Activated T-cell treated with anti-CD3 and anti-CD28 coated beads, Interleukin-2, amount 50 U/mL, for 1 hour (primary cell): ENCODE measurements at places on chromosomes 16 and 17.

DNA sequence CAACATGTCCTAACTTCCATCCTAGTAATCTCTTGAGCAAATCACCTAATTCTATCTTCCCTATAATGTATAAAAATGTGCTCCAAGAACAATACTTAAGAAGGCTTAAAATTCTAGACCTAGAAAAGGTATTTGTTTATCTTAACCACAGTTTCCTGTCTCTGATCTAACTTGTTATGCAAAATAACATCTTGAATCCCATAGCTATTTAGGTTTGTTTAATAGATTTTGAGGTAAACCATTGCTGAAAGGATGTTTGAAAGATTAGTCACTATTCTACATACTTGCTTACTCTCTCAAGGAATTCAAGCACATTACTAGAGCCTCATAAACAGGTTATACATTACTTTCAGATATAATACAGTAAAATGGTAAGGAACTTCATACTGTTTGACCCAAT is 13.0 kb downstream of the CA10 start:
- DNase-seq: no peak

- peak; percentile 39 for DNase-seq
These were observed 229.6 kb downstream of the MRTFB start for GRCh38 chr16:14300705-14301168.

- no peak for DNase-seq
These were observed 545.5 kb downstream of the TMEM114 start for GRCh38 chr16:8044796-8045195.

- DNase-seq: no peak
These were observed 4.9 kb downstream of the FMNL1 start for GRCh38 chr17:45226576-45226975.

GRCh38 chr17:66306446-66306845 is 4.0 kb downstream of the PRKCA start:
- DNase-seq: no peak

DNA sequence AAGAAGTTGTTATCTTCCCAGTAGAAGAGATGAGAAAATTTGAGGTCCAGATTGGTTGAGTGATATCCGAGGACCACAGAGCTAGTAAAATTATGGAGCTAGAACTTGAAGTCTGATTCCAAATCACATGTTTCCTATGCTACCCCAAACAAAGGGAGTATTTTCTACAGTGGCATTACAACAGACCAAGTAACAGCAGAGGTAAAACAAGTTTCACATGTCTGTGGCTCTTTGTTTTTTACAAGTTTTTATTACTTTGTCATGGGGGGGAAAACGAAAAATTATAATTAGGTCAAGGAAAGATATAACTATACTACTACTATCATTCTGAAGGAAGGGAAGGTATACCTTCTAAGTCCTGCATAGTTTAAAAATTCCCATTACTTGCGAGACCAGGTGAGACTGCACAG is 49.4 kb downstream of the KANSL1 start:
- DNase-seq: no peak

- no peak for DNase-seq
These were observed 63.0 kb downstream of the NLK start for GRCh38 chr17:28105501-28105900.

DNA sequence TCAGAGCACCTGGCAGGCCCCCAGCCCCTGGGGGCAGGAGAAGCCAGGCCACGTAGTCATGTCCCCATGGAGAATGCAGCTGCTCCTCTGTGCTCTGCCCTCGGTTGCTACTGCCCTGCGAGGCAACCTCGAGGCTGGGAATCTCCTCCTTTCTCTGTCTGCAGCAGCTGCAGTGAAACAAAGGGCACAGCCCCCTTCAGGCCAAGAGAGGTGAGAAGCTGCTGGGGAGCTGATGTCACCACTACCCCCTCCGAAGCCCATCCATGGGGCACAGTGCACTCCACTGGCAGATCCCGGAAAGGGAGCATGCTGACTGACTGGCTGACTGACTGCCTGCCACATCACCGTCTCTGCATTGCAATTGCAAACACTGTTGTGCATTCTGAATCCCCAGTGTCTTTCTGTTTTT is 103.7 kb downstream of the GRIN2A start:
- no peak for DNase-seq

- DNase-seq: no peak
These were observed 240.3 kb upstream of the IRX3 start for GRCh38 chr16:54526916-54527315.

DNA sequence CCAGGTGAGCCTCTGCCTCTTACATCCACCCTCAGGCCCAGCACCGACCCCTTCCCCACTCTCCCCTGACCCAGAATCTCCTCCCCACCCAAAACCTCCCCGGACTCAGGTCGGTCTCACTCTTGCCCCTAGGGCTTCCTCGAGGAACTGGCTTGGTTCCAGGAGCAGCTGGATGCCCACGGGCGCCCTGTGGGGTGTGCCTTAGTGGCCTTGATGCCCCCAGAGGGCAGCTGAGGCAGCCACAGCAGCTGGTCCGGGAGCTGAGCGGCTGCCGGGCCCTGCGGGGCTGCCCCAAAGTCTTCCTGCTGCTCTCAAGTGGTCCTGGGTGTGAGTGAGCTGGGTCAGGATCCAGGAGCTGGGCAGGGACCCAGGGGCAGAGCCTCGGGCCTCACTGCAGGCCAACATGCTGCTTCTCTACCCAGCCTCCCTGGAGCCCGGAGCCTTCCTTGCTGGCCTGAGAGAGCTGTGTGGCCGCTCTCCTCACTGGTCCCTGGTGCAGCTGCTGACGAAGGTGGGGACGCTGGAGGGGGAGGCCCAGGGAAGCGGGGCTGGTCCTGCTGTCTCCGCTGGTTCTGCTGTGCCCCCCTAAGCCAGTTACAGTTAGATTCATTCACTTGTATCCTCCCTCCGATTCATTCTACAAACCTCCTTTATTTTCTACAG is 9.6 kb downstream of the ZNF213 start:
- DNase-seq: no peak

DNA sequence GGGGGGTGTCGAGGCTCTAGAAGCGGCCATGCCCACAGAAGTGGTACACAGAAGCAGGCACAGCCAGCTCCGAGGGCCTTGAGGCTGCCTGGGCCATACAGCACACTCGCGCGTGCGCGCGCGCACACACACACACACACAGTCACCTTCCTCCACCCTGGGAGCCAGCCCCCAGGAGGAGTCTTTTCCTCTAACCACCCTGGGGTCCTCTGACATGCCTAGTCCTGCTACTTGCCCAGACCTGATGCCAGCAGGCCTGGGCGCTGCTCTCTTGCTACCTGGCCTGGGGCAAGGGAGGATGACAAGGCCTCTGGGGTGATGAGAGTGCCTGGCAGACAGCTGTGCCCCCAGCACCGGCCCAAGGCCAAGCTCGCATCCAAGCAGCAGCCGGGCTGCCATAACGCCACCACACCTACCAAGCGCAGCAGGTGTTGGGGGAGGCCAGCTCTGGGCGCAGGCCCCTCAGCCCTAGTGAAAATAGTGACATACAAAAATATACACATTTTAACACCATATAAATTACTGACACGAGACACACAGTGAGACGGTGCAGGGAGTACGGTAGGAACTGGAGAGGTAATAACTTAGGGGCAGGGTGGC is 41.1 kb downstream of the TSC2 start:
- no peak for DNase-seq

- DNase-seq: no peak
These were observed 22.5 kb upstream of the TBX2 start for GRCh38 chr17:61376931-61377838.

GRCh38 chr17:2688351-2689342 is 22.9 kb downstream of the CLUH start:
- DNase-seq: peak; percentile 25

- DNase-seq: no peak
These were observed 14.2 kb upstream of the PEMT start for GRCh38 chr17:17605729-17606088.

GRCh38 chr17:1324201-1324771 is 44.8 kb downstream of the TRARG1 start:
- DNase-seq: no peak

GRCh38 chr16:55379876-55380390 is 55.9 kb downstream of the IRX6 start:
- no peak for DNase-seq

DNA sequence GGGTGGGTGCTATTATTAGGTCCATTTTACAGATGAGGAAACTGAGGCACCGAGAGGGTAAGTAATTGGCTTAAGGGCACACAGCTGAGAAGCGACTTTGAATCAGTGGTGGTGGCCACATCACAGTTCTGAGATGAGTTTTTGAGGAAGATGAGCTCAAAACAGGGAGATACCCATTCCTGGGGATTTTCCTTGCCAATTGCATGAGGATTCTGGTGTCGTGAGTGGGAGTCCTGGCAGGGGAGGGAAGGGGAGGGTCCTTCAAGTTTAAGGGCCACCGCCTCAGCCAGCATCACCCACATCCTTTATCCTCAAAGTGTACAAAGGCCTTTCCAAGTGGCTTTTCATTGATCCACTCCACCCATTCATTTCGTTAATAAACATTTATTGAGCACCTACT is 45.3 kb downstream of the IL21R start:
- no peak for DNase-seq

DNA sequence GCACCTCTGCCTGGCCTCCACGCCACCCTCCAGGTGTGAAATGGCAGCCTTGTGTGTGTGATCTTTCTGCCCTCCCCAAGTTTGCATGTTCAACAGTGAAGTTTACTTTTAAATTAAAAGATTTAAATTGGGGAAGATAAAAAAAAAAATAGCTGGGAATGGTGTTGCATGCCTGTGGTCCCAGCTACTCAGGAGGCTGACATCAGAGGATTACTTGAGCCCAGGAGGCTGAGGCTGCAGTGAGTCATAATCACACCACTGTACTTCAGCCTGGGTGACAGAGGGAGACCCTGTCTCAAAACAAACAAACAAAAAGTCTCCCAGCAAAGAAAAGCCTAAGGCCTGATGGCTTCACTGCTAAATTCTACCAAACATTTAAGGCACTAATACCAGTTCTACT is 35.4 kb upstream of the RNF43 start:
- DNase-seq: no peak

DNA sequence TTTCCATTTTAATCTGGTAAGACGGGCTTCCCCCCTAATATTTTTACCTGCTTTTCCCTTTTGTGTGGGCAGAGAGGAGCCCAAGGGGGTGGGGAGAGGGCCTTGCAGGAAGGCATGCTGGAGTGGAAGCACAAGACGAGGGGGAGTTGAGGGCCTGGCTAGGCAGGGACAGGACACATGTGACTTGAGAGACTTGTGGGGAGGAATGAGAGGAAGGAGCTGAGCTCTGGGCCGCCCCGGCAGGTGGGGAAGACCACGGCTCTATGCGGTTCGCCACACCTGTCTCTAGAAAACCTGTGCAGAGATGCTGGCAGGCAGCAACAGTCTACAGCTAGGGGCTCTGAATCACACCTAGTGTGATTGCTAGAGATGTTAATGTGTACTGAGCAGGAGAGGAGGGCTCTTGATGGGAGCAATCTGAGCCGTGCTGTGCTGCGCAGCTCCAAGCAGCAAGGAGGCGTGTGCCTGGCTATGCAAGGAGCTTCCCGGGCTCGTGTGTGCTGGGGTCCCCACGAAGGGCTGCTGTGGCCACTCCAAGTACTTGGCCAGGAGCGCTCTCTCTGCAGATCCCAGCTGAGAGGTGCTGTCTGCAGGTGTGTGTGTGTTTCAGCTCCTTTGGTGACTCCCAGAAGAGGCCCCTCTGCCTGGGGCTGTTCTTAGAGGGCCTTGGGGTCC is 50.2 kb downstream of the PDPK1 start:
- DNase-seq: no peak

DNA sequence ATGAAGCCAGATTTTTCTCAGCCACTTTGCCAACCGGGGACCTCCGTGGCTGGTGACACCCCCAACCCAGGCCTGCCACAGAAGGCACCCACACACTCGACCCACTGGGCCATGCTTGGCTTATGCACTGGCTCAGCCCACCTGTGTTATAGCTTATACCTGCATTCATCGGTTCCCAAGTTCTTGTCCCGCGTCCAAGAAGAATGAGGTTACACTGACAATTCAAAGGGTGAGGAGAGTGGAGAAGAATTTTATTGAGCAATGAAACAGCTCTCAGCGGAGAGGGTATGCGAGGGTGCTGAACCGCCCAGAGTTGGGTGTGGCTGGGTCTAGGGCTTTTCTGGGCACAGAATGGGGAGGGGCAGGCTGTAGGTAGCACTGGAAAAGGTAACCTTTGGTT is 22.2 kb upstream of the CDH15 start:
- DNase-seq: no peak

DNA sequence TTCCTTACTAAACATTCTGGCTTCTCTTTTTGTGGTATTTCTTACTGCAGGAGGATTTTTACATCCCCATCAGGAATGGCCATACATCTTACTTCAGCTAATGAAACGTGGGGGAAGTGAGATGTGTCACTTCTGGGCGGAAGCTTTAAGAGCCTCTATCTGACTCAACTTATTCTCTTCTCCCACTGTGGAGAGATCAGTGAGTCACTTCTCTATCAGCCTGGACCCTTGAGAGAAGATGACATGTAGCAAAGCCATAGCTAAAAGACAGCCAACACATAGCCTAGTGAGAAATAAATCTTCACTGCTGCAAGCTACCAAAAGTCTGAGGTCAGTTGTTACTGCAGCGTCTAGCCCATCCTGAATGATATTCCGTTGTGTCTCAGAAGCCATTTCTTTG is 1066.7 kb upstream of the RBFOX1 start:
- no peak for DNase-seq

- DNase-seq: no peak
These were observed 404.0 kb upstream of the HSBP1 start for GRCh38 chr16:83403761-83404160.

GRCh38 chr17:78473951-78474613 is 95.6 kb downstream of the PGS1 start:
- no peak for DNase-seq

GRCh38 chr17:77332981-77333685 is 192.4 kb downstream of the SEC14L1 start:
- peak; percentile 23 for DNase-seq

DNA sequence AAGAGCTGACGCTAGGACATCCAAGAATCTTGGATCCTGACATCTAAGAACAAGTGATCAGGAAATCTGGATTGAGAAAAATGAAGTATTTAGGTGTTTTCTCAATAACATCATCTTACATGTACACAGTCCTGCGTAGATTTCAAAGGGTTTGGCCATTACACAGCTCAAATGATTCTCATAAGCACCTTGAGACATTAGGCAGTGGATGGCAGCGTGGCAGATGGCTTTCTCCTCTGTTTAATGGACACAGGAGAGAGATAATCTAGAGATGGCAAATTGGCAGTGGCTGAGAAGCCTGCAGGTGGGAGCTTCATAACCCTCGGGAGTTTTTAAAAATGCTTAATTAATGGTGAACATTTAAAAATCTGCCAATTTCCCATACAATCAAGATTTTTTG is 137.5 kb downstream of the ZFHX3 start:
- DNase-seq: no peak

GRCh38 chr17:57750109-57750871 is 5.2 kb upstream of the CCDC182 start:
- DNase-seq: no peak

- no peak for DNase-seq
These were observed 149.3 kb downstream of the RAB11FIP4 start for GRCh38 chr17:31540602-31541307.

DNA sequence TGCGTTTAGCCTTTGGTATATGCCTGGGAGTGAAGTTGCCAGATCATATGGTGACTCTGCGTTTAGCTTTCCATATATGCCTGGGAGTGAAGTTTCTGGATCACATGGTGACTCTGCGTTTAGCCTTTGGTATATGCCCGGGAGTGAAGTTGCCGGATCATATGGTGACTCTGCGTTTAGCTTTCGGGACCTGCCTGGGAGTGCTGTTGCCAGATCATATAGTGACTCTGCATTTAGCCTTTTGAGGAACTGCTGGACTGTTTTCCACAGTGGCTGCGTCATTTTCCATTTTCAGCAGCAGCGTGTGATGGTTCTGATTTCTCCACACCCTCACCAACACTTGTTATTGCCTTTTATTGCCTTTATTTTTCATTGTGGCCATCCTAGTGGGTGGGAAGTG is 73.0 kb downstream of the OR1D5 start:
- no peak for DNase-seq

GRCh38 chr17:28839221-28839620 is 3.4 kb downstream of the FAM222B start:
- no peak for DNase-seq
